GM23248 (cell line): ENCODE measurements at places on chromosomes 3 and 15. TPM values are rescaled to one million over a fixed set of nuclear protein-coding genes. Genes with fewer than 3 reads are reported as not detected.

The POLR2M gene
- 56.1 and 226 TPM in 2 replicates for total RNA-seq

The IMP3 gene
- total RNA-seq: 138 and 154 TPM in 2 replicates

The TTLL13 gene
- not detected in 2 replicates for total RNA-seq

The CPNE9 gene
- total RNA-seq: not detected in 2 replicates

The KATNBL1 gene
- 39.3 and 50.8 TPM in 2 replicates for total RNA-seq

The TAGLN3 gene
- 1.3 TPM in 1 of 2 replicates, not detected in the other for total RNA-seq

The IGSF11 gene
- total RNA-seq: not detected in 2 replicates

The CKMT1B gene
- total RNA-seq: not detected in 2 replicates

The TEX55 gene
- not detected in 2 replicates for total RNA-seq

- H3K36me3 ChIP-seq: no peaks in the 10 kb centered on the region
- no peak overlapping the region for H3K4me3 ChIP-seq
- H3K4me1 ChIP-seq: no peaks in the 10 kb centered on the region
- no peak overlapping the region for H3K27ac ChIP-seq
- no peak for DNase-seq
- H3K27me3 ChIP-seq: no peaks in the 10 kb centered on the region; the same call in none of the 2 replicates
Observed at GRCh38 chr15:47788685-47789084, 71.4 kb downstream of the SEMA6D start.

DNA sequence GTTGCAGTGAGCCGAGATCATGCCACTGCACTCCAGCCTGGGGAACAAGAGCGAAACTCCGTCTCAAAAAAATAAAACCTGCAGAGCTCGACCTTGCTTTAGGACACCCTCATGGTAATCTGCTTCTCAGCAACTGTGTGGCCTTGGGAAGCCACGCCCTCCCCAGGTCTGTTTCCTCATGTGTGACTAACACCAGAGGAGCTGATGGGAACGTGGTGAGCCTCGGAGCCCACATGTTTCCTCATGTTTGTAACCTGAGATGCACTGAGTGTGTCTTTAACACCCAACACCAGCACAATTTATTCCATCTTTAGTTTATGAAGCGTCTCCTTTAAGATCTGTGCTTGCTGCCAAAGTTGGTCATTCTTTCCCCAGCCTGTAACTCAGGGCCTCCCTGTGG is 142.8 kb downstream of the OCA2 start:
- H3K27me3 ChIP-seq: no peaks in the 10 kb centered on the region
- no peaks in the 10 kb centered on the region for H3K4me1 ChIP-seq
- H3K36me3 ChIP-seq: no peaks in the 10 kb centered on the region
- DNase-seq: no peak
- no peak overlapping the region for H3K27ac ChIP-seq

- peaks cover 18% of the 10 kb centered on the region; the same call in 1 of the 2 replicates for H3K36me3 ChIP-seq
- H3K4me1 ChIP-seq: peaks cover 38% of the 10 kb centered on the region
- peak; percentile 76 for DNase-seq
- H3K27me3 ChIP-seq: no peaks in the 10 kb centered on the region
Observed at GRCh38 chr3:43723121-43723734, 32.5 kb downstream of the ABHD5 start.

- H3K27me3 ChIP-seq: 0 out of 2 replicates have a peak, but pooled peaks cover 7% of the 10 kb centered on the region
- peak; percentile 61 for DNase-seq
- H3K4me1 ChIP-seq: no peaks in the 10 kb centered on the region
- H3K27ac ChIP-seq: no peak overlapping the region
- H3K4me3 ChIP-seq: no peak overlapping the region
Observed at GRCh38 chr15:70569091-70569713, 194.2 kb downstream of the UACA start.

GRCh38 chr3:70312336-70312735 is at the start of gene MDFIC2:
MDFIC2 (minus strand) TSS chr3:70312638; CDS start chr3:70311973, 665 bp downstream.
- no peak within 1 kb of the TSS for H3K4me3 ChIP-seq
- H3K27me3 ChIP-seq: no peaks in the 10 kb centered on the region
- H3K36me3 ChIP-seq: no peaks in the 10 kb centered on the region
- no peaks in the 10 kb centered on the region for H3K4me1 ChIP-seq
- no peak within 1 kb of the TSS for H3K27ac ChIP-seq

GRCh38 chr15:60669351-60669750 is 190.4 kb upstream of the ICE2 start:
- DNase-seq: no peak
- H3K36me3 ChIP-seq: no peaks in the 10 kb centered on the region
- no peak overlapping the region for H3K27ac ChIP-seq
- no peaks in the 10 kb centered on the region for H3K27me3 ChIP-seq

DNA sequence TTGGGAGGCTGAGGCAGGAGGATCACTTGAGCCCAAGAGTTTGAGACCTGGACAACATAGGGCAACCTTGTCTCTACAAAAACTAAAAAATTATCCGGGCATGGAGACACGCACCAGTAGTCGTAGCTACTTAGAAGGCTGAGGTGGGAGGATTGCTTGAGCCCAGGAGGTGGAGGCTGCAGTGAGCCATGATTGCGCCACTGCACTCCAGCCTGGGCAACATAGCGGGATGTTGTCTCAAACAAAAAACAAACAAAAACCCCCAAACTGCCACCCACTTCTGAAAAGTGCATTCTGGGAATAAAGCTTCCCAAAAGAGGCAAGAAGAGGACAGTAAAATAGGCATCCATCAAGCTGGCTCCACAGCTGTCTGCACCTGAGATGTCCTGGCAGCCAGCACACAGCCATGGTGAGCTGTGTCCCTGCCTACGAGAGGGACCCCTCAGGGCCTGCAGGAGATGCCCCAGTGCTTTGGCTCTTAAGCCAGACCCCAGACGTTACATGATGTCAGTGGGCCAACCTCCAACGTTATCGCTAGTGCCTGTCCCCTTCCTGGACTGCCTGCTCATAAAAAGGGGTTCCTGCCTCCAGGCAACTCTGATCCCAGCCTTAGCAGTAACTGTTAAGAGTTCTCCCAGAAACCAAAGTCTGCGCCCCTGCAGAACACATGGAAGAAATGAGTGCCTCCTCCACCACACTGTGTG is 101.1 kb downstream of the LRIG1 start:
- no peak overlapping the region for H3K4me3 ChIP-seq
- no peak overlapping the region for H3K27ac ChIP-seq
- H3K27me3 ChIP-seq: no peaks in the 10 kb centered on the region
- no peaks in the 10 kb centered on the region for H3K36me3 ChIP-seq
- DNase-seq: no peak
- H3K4me1 ChIP-seq: peaks cover 21% of the 10 kb centered on the region

DNA sequence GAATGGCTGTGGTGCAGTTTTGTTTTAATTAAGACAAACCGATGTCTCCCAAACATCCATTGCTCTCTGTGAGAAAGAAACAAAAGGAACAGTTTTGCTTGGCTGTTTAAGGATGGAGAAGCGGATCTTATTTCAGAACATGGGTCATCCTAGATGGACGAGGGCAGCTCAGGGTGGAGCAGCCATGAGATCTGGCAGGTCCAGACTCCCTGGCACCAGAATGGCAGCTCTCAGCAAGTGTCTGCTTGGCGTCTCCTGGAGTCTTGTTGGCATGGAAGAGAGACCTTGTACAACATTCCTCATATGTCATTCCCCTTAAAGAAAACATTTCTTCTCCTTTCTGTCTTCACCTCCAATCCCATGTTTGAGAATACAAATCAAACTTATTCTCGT is 93.8 kb downstream of the ADAMTSL3 start:
- H3K27ac ChIP-seq: no peak overlapping the region
- no peak overlapping the region for H3K4me3 ChIP-seq
- H3K4me1 ChIP-seq: no peaks in the 10 kb centered on the region
- no peaks in the 10 kb centered on the region for H3K36me3 ChIP-seq
- H3K27me3 ChIP-seq: 0 out of 2 replicates have a peak, but pooled peaks cover 6% of the 10 kb centered on the region
- no peak for DNase-seq

DNA sequence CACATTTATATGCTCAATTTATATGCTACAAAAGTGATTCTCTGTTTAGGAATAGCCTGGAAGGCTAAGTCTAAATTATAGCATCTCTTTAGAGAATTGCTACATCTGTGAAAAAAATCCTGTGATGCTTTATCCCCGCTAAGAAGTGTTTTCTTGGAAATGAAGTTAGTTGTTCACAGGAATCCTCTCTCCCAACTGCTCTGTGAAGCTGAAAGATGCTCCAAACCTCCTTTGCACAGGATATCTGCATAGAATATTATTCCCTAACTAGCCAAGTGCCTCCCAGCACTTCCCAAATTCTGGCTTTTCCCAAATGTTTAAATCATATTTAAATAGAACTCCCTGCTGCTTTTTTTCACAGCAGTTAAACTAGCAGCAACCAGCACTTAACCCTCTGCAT is 132.2 kb downstream of the SRGAP3 start:
- no peak overlapping the region for H3K27ac ChIP-seq
- no peaks in the 10 kb centered on the region for H3K36me3 ChIP-seq
- no peak overlapping the region for H3K4me3 ChIP-seq
- peaks cover 12% of the 10 kb centered on the region for H3K27me3 ChIP-seq
- no peak for DNase-seq

GRCh38 chr3:43998370-43998835 is 243.3 kb upstream of the TOPAZ1 start:
- H3K27me3 ChIP-seq: peaks cover 52% of the 10 kb centered on the region
- H3K36me3 ChIP-seq: no peaks in the 10 kb centered on the region
- peaks cover 26% of the 10 kb centered on the region for H3K4me1 ChIP-seq
- peak overlapping the region; percentile 65 for H3K4me3 ChIP-seq

DNA sequence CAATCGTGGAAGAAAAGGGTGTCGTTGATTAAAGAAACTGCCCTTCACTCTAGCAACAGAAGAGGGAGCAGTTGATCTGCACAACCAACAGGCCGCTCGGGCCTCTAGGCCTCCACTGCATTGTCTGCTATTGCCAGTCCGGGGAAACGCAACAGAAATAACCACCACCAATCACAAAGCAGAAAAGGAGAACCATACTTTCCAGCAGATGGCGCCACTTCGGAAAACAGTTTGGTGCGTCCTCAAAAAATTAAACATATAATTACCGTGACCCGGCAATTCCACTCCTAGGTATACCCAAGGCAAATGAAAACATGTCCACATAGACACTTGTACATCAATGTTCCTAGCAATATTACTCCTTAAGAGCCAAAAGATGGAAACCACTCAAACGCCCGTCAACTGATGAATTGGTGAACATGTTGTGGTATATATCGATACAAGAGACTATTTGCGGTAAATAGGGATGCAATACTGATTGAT is 154.1 kb downstream of the TJP1 start:
- peaks cover 6% of the 10 kb centered on the region; the same call in 1 of the 2 replicates for H3K27me3 ChIP-seq
- no peak overlapping the region for H3K4me3 ChIP-seq
- H3K27ac ChIP-seq: no peak overlapping the region
- peak; percentile 90 for DNase-seq

DNA sequence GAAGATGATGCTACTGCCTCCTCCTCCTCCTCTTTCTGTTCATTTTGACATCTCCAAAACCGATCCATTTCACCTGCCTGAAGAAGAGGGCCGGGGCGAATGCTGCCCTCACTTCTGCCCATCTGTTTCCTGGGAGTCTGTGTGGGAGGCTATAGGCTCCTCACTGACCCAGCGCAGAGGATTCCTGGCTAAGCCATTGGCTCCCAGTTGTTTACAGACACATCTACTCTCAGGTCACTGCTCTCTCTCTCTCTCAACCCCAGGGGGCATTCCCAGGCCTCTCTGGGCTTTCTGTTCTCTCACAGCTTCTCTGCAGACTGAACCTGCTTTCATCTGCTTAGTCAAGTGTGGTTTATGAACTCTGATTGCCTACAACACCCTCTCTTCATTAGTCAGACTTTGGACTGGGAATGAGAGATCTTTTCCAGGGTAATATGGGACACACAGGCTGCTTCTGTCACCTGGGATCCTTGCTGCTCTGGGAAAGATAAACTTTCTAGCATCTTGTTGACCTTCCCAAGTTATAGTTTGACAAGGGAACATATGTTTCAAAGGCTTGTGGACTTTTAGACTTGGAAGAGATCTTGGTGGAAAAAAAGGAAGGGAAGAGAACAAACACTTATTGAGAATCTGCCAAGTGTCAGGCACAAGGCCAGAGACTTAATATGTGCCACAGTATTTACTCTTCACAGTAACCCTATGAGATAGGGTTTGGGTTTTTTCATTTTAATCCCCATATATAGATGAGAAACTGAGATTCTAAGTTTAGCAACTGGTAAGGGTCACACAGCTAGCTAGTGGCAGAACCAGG is 30.2 kb upstream of the USP3 start:
- no peaks in the 10 kb centered on the region for H3K27me3 ChIP-seq

- peaks cover 21% of the 10 kb centered on the region for H3K4me1 ChIP-seq
- peak overlapping the region; percentile 6; the same call in 1 of the 2 replicates for H3K27ac ChIP-seq
- no peaks in the 10 kb centered on the region for H3K27me3 ChIP-seq
- no peak overlapping the region for H3K4me3 ChIP-seq
- DNase-seq: peak; percentile 84
- no peaks in the 10 kb centered on the region for H3K36me3 ChIP-seq
Observed at GRCh38 chr3:120561251-120562045, 34.7 kb upstream of the NDUFB4 start.

DNA sequence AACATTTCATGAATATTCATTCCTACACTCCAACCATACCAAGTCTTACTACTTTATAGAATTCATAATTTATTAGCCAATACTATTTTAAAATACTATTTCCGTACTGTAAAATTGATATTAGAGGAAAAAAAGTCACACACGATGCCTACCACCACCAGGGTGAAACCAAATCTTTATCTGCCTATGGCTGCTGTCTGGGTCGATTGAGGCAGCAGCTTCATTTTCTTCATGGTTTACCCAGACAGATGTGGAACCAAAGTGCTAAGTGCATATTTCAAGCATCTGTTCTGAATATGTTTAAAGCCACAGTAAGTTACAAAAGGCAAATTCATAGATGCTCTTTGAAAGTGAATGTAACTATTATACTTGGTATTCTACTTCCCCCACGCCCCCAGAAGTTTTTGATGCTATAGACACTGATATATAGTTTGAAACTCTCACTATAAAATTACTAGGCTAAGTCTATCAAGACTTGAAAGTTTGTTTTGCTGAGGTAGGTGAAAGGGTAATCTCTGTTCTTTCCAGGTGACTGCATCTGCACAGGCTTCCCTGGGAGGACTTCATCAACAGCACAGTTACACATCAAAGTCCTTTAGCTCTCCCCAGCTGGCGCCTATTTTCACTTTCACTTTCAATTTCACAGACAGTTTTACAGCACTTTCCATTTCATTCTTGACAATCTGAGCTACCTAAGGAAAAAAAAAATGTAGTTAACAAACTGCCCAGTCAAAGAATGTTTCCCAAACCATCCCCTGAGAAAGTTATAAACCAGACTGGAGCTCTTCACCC is 113.9 kb downstream of the POLQ start:
- H3K4me3 ChIP-seq: peak overlapping the region; percentile 78
- no peaks in the 10 kb centered on the region; the same call in 1 of the 2 replicates for H3K4me1 ChIP-seq
- no peak overlapping the region for H3K27ac ChIP-seq

GRCh38 chr3:17469954-17470353 is 272.5 kb downstream of the TBC1D5 start:
- no peaks in the 10 kb centered on the region for H3K27me3 ChIP-seq
- DNase-seq: no peak
- no peaks in the 10 kb centered on the region for H3K36me3 ChIP-seq
- H3K4me3 ChIP-seq: no peak overlapping the region
- H3K4me1 ChIP-seq: no peaks in the 10 kb centered on the region
- H3K27ac ChIP-seq: no peak overlapping the region

DNA sequence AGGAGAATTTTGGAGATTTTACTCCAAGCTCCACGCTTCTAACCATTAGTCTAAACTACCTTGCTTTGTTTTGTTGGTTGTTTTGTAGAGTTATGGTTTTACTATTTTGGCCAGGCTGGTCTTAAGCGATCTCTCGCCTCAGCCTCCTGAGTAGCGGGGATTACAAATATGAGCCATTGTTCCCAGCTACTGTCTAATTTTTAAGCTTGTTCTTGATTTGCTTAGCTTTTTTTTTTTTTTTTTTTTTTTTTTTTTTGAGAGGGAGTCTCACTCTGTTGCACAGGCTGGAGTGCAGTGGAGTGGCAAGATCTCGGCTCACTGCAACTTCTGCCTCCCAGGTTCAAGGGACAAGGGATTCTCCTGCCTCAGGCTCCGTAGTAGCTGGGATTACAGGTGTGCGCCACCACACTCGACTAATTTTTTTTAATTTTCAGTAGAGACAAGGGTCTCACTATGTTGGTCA is 28.5 kb downstream of the EFCAB12 start:
- H3K4me1 ChIP-seq: peaks cover 6% of the 10 kb centered on the region; the same call in 1 of the 2 replicates
- peak overlapping the region; percentile 72 for H3K27ac ChIP-seq
- H3K27me3 ChIP-seq: no peaks in the 10 kb centered on the region
- no peak for DNase-seq
- peak overlapping the region; percentile 98 for H3K4me3 ChIP-seq
- no peaks in the 10 kb centered on the region for H3K36me3 ChIP-seq
